ENCODE measurements at places on chromosomes 4 and X. TPM values are rescaled to one million over a fixed set of nuclear protein-coding genes. Genes with fewer than 3 reads are reported as not detected.

Gene GLRA3
- total RNA-seq: 26.3 TPM

Gene SCML2
- total RNA-seq: 9.2 TPM

Gene REELD1
- total RNA-seq: not detected

Gene WDFY3
- 162 TPM for total RNA-seq

Gene TRIM75
- total RNA-seq: not detected

Gene SSX2
- total RNA-seq: not detected

Gene FHIP1A
- total RNA-seq: 2.1 TPM

Gene AMER1
- 11.3 TPM for total RNA-seq

Gene FGFBP2
- not detected for total RNA-seq
